Neural crest cell (in vitro differentiated cells): ENCODE measurements at places on chromosomes 6 and 20. TPM values are rescaled to one million over a fixed set of nuclear protein-coding genes. Genes with fewer than 3 reads are reported as not detected.

The SLC44A4 gene
- 0.32 and 0.84 TPM in 2 replicates for total RNA-seq

- H3K4me1 ChIP-seq: no peaks in the 10 kb centered on the region
- no peak overlapping the region for H3K4me3 ChIP-seq
- no peaks in the 10 kb centered on the region for H3K27me3 ChIP-seq
- DNase-seq: no peak
- no peak overlapping the region for H3K27ac ChIP-seq
- no peaks in the 10 kb centered on the region for H3K36me3 ChIP-seq
Measured at GRCh38 chr6:145529582-145529981, 205.7 kb downstream of the EPM2A start.

DNA sequence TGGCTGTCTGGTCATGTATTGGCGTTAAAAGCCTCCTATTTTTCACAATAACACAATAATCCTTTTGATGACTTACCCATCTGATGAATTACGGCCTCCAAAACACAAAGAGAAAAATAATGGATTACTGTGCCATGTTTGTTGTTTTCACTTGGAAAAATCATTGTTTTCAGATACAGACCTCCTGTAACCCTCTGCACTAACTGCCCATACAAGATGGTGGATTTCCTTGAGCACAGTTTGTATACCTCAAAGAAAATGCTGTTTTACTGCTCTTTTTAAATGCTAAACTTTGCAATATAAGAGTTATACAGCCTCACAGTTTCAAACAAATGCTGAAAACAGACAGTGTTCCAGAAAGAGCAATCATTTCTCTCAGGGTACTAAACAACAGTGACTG lies 61.0 kb downstream of the SMLR1 start:
- peaks cover 6% of the 10 kb centered on the region for H3K4me1 ChIP-seq
- no peak for DNase-seq
- H3K36me3 ChIP-seq: peaks cover 3% of the 10 kb centered on the region

The ZNF311 gene
- total RNA-seq: 1.2 and 1.3 TPM in 2 replicates

The DACT2 gene
- total RNA-seq: 0.19 and 0.43 TPM in 2 replicates

DNA sequence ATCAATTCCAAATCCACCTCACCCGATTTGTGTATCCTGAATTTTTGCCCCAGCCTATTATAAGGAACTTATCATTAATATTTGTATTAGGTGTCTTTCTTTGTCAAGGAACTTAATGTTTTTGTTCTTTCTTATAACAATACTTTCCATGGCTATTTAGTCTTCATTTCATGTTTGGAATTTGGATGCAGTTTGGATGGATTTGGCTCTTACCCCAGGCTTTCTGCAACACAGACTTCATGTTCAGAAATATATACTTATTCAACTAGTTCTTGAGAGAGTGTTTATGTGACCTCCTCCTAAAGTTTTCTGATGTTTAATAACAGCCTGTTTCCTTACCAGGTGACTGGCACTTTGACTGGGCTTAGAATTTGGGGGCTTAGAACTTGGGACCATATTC lies 35.9 kb upstream of the TOX2 start:
- H3K27ac ChIP-seq: no peak overlapping the region
- no peak overlapping the region for H3K4me3 ChIP-seq
- peaks cover 5% of the 10 kb centered on the region for H3K4me1 ChIP-seq
- H3K36me3 ChIP-seq: no peaks in the 10 kb centered on the region
